ENCODE measurements at places on chromosomes 16 and 17.

DNA sequence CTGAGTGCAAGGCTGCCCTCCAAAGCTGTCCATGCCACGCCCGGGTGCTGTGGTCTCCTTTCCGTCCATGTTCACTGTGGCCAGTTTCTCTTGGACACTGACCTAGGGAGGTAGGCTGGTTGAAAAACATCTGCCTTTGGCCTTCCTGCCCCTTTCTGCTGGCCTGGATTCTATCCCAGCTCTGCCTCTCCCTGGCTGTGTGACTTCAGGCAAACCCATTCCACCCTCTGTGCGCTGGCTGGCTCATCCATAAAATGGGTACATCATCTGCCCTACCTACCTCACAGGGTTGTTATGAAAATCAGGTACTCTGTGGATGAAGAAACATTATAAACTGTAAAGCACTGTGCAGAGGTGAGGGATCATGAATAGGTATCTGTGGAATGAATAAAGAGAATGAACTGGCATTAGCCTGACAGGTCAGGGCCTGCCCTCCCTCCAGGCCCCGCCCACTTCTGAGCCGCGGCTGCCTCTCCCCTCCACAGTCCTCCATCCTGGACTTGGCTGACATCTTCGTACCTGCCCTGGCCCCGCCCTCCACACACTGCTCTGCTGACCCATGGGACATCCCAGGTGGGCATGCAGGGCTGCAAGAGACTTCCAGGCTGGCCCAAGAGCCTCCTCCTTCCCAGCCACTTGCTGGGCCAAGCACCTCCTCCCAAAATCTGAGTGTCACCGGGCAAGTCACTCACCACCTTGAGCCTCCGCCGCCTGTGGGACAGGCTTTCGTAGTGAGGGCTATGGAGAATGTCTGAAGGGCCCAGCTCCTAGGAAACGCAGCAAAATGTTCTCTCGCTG is 7.0 kb upstream of the SPATA20 start:
- no peak for DNase-seq

DNA sequence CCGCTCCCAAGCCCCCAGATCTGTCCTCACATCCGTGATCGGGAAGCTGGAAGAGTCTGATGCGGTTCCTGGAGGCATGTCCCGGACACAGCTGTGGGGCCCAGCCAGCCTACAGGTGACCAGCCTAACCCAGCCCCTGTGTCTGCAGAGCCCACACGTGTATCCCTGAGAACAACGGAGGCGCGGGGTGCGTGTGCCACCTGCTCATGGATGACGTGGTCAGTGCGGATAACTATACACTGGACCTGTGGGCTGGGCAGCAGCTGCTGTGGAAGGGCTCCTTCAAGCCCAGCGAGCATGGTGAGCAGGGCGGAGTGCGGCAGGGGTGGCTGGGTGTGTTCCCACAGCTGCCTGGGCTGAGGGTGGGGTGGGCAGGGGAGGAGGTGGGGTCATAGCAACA is 30.9 kb downstream of the IL4R start:
- no peak for DNase-seq

GRCh38 chr16:53898993-53899392 is 195.0 kb downstream of the FTO start:
- no peak for DNase-seq

GRCh38 chr16:83244057-83244456 is 563.7 kb upstream of the HSBP1 start:
- no peak for DNase-seq

DNA sequence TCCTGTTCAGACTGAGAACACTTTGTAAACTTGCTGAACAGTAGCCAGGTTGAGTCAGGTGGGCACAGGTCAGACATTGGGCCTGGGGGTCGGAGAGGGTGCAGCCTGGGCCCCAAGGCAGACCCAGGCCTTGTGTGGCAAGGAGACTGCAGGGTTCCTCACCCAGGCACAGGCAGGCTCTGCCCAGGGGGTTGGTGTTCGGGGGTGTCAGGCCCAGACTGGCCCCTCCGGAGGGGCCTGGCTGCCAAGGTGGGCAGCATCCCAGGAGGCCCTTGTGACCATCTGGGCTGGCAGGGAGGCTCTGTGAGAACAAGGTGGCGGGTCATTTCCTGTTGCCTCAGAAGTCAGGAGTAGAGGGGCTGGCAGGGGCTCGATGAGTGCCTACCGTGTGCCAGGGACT is 585 bp upstream of the MYO15A start:
- no peak for DNase-seq

DNA sequence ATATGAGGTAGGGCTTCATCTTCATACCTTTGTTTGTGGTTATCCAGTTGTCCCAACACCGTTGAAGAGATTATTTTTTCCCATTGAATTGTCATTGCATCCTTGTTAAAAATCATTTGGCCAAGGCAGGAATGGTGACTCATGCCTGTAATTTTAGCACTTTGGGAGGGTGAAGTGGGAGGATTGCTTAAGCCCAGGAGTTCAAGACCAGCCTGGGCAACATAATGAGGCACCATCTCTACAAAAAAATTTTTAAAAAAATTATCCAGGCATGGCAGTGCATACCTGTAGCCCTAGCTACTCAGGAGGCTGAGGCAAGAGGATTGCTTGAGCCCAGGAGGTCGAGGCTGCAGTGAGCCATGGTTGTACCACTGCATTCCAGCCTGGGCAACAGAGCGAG is 223.9 kb downstream of the TANC2 start:
- DNase-seq: no peak

- DNase-seq: no peak
Observed at GRCh38 chr17:55692276-55692675, 30.4 kb downstream of the TMEM100 start.

DNA sequence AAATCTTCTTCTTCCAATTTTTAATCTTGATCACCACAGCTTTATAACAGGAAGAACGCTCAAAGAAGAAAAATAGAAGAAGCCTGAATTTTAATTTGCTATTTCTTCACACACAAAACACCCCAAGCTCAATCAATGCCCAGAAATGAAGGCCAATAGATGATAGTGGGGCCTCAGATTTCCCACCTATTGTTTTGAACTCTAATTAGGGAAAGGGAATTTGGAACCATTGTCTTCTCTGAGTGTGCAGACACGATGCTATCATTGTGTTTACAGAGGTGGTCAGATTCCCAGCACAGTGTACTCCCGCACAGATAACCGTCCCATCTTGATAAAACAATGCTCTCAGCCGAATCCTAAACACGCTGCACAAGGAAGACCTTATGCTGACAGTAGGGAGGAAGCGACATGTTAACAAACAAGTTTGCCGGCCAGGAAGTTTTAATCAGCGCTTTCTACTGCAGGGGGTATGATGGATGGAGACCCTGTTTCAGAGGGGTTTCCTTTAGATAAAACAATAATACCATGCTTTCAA is 684.7 kb downstream of the MAF start:
- no peak for DNase-seq

DNA sequence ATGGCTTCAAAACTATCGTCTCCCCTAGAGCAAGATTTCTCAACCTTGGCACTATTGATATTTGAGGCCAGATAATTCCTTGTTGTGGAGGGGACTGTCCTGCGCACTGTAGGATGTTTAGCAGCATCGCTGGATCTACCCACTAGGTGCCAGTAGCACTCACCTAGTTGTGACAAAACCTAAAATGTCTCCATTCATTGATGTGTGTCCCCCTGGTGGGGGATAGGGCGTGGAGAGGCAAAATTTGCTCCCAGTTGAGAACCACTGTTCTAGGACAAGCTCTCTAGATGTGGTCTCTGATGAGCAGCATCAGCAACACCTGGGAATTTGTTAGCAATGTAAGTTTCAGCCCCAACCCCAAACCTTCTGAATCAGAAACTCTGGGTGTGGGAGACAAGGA is 259.0 kb downstream of the XYLT1 start:
- no peak for DNase-seq

DNA sequence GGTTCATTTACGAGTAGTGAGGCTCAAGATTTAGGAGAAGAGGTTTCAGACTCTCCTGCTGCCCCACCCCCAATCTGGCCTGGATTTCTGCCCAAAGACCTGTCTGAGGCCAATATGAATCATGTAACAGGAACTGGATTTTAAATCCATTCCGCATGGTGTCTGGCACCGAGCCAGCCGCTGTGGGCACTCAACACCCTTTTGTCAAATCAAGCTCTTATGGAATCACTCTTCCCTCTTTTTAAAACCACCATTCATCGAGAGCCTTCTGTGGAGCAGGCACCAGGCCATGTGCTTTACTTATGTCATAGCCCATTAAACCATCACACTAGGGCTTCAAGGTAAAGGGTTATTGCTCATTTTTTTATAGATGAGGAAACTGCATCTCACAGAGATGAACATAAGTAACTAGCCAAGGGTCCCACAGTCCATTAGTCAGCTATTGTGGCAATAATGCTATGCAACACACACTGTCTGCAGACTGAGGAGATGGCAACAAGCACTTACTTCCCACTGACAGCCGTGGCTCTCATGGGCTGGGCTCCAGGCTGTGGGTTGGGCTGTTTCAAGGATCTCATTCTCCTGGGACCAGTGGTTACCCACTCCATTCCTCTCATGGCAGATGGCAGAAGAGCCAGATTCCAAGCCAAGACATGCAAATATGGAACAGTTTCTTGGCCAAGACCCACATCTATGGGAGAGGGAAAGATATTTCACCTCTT is 93.6 kb downstream of the WSCD1 start:
- DNase-seq: no peak

DNA sequence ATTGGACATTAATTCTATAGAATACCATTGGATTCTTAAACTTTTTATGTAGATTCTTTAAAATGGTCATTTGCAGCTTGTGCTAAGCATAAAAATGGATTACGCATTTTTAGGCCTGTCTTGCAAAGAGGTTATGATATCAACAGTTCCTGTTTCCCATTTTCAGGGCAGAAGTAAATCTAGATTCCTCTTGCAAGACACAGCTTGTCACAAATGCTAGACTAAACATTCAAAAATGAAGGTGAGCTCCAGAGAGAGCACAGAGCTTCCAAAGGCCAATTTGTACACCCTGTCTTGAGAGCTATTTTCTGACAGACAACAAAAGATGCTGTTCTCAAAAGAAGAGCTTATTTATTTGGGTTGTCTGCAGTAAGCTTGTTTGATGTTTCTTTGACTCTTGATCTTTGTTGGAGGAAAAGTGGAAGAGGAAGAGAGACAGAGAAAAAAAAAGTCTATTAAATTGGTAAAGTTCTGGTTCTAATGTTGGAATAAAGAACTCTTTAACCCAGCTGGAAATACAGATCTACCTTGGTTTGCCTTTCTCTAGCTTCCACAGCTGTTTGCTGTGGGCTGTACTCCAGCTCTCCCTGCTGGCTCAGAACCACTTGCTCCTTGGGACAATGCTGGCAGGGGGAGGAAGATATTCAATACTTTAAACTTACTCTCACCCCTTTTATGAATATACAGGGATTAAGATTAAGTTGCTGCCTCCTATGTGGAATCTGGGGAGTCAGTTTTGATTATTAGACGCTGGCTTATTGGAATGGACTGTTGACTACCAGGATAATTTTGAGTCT is 651.8 kb downstream of the CDH11 start:
- DNase-seq: no peak

- no peak for DNase-seq
Observed at GRCh38 chr16:84967828-84968227, 43.5 kb downstream of the ZDHHC7 start.

DNA sequence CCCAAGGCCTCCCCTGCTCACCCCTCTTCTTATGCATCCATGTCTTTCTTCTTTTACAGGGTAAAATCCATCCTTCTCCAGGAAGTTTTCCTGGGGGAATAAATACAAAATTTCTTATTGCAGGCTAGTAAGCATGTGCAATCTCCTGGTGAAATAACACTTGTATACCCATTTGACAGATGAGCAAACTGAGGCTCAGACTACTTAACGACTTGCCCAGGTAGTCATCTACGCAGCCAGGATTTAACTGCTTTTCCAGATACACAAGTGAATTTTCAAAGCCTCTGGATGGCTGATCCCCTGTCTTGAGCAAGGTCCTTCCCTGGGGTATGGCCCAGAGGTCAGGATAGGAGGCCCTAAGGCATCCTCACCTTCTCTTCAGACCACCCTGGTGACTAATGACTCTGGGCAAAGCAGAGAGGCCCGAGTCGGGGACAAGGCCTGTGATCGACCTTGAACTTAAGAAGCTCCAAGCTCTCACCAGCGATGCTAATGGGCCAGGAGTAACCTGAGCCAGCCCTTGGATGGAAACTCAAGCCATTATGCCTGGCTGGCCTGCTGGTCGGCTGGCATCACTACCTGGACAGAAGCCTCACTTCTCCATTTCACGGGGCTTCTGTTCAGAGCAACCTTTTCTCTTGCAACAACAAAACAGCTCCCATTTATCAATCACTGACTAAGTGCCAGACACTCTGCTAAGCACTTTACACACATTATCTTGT is 33.1 kb downstream of the ZNF423 start:
- DNase-seq: no peak

GRCh38 chr17:13346081-13346533 is 255.6 kb downstream of the HS3ST3A1 start:
- DNase-seq: no peak

- DNase-seq: no peak
Observed at GRCh38 chr16:77679901-77680300, 42.4 kb upstream of the NUDT7 start.

- DNase-seq: no peak
Observed at GRCh38 chr17:82116246-82116645, 18.2 kb upstream of the FASN start.

DNA sequence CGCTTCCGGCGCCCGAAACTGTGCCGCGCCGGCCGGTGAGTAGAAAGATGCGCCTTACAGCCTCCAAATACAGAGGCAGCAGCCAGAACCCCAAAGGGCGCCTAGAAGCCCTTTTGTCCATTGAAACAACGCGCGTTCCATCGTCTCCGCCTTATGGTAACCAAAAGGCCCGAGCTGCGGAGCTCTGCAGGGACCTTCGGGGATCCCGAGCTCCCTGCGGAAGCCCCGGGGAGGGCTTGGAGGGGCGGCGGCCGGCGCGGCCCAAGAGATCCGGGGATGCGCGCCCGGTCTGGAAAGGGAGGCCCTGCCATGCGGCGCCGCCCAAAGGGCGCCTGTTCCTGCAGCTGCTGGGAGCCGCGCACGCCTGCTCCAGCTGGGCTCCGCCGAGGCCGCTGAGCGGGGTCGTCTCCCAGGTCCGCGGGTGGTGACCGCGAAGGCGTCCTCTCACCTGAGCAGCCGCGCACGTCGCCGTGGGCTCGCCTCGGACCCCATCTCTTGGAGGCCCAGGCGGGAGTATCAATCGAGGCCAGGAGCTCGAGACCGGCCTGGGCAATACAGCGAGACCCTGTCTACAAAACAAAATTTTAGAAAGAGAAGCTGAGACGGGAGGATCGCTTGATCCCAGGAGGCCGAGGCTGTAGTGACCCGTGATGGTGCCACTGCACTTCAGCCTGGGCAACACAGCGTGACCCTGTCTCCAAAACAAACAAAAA is 742 bp upstream of the FBXO31 start:
- DNase-seq: no peak

DNA sequence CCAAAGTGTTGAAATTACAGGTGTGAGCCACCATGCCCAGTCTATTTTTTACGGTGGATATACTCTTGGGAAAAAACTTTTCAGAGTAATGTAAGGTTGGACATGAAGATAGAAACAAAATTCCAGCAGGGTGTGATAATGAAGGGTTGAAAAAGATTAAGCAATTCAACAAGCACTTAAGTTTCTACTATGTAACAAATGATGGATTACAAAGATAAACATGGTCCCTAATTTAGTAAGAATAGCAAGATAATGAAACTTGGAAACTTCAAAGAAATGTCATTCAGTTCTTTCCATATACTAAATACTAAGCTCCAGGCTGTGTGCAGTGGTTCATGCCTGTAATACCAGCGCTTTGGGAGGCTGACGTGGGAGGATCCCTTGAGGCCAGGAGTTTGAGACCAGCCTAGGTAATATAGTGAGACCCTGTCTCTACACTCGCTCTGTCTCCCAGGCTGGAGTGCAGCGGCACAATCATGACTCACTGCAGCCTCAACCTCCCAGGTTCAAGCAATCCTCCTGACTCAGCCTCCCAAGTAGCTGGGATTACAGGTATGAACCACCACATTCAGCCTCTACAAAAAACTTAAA is 31.0 kb downstream of the PSMD12 start:
- DNase-seq: no peak

All from stimulated activated CD4-positive, alpha-beta T cell treated with anti-CD3 and anti-CD28 coated beads, Interleukin-15, amount 100 ng/mL, for 1 hour (primary cell).